ENCODE measurements at places on chromosomes 16 and 17.

- peak; percentile 27 for DNase-seq
Measured at GRCh38 chr17:41895617-41896016, 23.1 kb downstream of the ACLY start.

DNA sequence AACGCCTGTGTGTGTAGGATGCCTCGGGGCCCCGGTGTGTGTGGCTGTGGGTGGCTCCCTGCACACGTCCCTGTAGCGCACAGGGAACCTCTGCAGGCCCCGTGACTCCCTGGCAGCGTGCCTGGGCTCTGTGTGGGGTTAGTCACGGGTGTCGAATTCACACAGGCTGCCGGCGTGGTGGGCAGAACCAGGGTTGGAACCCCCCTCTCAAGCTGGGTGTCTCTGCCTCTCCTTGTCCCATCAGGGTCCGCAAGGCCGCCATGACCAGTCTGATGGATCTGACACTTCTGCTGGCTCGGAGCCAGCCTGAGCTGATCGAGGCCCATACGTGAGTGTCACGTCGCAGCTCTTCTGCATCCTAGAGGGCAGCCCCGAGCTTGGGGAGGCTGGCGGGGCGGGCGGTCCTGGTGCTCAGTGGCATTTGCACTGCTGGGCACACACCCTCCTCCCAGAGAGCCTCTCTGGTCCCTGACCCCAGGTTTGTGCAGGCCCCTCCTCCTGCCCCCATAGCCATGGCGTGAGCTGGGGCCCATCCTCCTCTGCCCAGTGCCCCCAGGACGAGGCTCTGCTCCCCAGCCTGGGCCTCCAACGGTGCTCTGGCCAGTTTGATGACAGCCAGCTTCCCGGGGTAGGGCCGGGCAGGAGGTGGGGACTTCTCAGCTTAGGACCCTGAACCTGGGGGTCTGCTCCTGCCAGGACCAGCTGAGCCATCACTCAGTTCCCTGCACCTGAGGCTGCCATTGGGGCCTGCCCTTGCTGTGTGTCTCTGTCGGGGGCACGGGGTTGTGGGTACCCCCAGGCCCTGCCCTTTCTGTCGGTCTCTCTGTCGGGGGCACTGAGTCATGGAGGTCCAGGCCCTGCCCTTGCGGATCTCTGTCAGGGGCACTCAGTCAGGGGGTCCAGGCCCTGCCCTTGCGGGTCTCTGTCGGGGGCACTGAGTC lies 88.1 kb upstream of the ZNF750 start:
- DNase-seq: no peak

DNA sequence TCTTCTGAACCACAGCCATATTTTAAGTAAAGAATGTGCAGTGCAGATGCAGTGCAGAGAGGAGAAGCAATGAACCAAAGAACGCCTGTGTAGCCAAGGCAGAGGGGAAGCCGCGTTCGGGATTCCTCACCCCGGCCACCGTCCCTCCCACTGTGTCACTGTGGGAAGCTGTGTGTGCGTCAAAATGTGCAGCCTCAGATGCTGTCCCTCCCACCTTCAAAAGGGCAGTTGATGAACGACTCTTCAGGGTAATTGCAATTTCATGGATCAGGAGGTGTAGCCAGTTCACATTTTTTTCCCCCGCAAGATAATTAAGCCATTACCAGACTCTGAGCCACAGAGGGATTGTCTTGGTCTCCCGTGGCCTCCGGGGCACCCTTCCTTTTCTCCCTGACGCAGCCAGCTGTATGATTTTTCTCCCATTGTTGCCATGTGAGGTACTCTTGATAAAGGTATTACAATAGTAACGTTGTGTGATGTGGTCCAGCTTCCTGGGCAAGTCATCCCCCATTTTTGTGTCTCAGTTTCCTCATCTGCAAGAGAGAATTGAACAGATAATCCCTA lies 190.0 kb downstream of the FOXL1 start:
- no peak for DNase-seq

DNA sequence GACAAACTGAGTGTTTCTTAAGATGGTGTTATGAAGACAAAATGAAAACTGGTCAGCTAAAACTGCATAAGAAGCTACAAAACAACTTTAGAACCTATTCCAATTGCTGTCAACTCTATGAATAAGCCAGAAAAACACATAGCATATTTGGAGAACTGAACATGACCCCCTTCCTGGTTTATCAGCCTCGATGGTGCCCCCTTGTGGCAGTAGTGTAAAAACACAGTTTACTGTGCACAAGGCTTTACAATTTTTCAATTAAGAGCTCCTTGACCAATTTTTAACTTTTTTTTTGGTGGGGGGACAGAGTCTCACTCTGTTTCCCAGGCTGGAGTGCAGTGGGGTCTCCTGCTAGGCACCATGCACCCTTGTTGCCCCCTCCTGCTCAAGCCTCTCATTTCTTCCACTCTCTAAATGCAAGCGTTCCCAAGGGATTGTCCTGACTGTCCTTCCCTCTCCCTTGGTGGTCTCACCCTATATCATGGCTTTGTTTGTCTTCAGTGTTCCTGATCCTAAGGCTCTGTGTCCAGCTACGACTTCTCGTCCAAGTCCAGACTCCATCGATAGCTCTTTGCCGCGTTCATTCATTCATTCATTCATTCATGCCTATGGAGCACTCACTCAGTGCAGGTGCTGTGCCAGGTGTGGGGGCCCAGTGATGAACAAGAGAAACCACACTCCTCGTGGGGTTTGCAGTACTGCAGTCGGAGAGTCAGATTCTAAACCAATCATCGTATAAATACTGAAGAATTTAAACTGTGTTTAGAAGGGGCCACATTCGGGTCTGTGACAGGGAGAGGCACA lies 7.5 kb downstream of the EIF1 start:
- peak; percentile 83 for DNase-seq

DNA sequence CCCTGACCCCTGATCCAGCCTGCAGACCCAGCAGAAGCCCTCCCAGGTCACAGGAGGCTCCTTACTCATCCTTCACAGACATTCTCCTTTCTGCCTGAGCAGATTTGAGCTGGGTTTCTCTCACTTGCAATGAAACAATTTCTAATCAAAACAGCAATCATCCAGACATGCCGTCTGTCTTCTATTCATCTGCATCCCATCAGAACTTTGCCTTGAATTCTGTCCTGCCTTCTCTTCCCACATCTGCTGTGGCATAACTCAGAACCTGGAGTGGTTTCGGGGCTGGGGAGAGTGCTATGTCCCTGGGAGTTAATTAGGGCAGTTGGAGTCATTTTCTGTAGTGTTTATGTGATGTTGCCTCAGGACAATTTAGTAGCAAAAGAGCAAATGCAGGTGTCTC lies 278.6 kb downstream of the CBLN1 start:
- no peak for DNase-seq

GRCh38 chr17:77753691-77754245 lies 204.7 kb upstream of the TNRC6C start:
- no peak for DNase-seq

- DNase-seq: no peak
Measured at GRCh38 chr16:50915120-50915519, 173.2 kb downstream of the CYLD start.

DNA sequence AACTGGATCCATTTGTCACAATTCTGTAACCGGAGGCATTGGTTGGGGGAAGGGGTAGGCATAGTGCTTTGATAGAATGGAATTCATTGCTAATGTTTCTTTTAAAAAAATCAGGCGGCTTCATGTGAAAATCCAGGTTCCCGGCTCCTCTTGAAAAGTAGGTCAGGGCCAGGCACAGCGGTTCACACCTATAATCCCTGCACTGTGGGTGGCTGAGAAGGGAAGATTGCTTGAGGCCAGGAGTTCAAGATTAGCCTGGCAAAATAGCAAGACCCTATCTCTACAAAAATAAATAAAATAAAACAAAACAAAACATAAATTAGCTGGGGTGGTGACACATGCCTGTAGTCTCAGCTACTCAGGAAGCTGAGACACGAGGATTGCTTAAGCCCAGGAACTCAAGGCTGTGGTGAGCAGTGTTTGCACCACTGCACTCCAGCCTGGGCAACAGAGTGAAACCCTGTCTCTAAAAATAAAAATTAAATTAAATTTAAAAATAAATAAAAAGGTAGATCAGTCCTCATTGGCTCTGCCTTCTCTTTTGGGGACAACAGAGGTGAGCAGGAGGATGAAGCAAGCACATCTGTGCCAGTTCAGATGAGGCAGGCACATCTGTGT lies 466.5 kb downstream of the HS3ST4 start:
- no peak for DNase-seq

- no peak for DNase-seq
Measured at GRCh38 chr17:77740481-77740880, 218.0 kb upstream of the TNRC6C start.

DNA sequence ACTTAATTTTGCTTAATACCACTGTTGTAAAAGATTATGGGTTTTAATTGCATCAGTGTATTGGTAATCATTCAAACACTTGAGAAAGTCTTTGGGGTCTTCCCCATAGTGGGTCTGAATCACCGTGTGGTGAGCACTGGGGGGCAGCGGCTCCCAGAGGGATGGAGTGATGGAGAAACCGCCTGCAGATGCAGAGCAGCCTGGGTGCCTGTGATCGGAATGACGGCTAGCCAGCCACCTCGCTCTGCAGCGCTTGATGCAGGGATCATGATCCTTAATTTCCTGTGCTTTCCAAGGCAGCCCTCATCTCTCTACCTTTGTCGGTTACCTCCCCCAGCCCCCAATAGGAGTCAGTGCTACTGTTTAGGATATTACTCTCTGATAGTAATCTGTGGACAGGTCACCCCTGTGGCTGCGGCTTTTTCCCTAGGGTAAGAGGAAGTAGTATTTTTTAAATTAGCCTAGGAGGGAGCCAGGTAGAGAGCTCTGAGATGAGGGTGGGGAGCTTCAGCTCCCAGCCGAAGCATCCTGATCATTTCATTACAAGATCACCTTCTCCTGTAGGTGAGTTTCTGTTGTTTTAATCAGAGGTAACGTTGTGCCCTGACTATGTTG lies 135.6 kb downstream of the MSI2 start:
- DNase-seq: no peak

GRCh38 chr16:28623172-28623711 lies 13.4 kb upstream of the SULT1A1 start:
- no peak for DNase-seq

- DNase-seq: no peak
Measured at GRCh38 chr16:48101069-48101674, 54.6 kb downstream of the ABCC12 start.

- no peak for DNase-seq
Measured at GRCh38 chr17:31487063-31487647, 95.7 kb downstream of the RAB11FIP4 start.

GRCh38 chr17:78944956-78945355 lies 19.8 kb upstream of the TIMP2 start:
- DNase-seq: no peak

- peak; percentile 92 for DNase-seq
Measured at GRCh38 chr17:31216031-31216751, 80.8 kb downstream of the OMG start.

GRCh38 chr16:83138976-83139690 lies 512.4 kb downstream of the CDH13 start:
- DNase-seq: no peak

GRCh38 chr17:67365738-67366192 lies 612 bp downstream of the PSMD12 start:
- DNase-seq: peak; percentile 79

- peak; percentile 34 for DNase-seq
Measured at GRCh38 chr17:27319541-27320221, 25.8 kb downstream of the WSB1 start.

All from EH (cell line).